ENCODE measurements at places on chromosomes 11 and 22.

DNA sequence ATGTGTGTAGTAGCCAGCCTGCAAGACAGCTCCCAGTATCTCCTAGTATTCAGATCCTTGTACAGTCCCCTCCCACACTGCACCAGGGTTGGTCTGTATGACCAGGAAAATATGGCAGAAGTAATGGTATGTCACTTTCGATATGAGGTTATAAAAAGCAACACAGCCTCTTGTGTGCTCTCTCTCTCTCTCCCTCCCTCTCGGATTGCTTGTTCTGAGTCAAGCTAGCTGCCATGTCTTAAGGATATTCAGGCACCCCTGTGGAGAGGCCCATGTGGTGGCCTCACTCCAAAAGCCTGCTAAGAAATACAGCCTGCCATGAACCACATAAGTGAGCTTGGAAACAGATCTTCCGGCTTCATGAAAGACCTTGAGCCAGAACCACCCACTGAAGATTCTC, 25.4 kb downstream of the FXYD6 start:
- DNase-seq: no peak

DNA sequence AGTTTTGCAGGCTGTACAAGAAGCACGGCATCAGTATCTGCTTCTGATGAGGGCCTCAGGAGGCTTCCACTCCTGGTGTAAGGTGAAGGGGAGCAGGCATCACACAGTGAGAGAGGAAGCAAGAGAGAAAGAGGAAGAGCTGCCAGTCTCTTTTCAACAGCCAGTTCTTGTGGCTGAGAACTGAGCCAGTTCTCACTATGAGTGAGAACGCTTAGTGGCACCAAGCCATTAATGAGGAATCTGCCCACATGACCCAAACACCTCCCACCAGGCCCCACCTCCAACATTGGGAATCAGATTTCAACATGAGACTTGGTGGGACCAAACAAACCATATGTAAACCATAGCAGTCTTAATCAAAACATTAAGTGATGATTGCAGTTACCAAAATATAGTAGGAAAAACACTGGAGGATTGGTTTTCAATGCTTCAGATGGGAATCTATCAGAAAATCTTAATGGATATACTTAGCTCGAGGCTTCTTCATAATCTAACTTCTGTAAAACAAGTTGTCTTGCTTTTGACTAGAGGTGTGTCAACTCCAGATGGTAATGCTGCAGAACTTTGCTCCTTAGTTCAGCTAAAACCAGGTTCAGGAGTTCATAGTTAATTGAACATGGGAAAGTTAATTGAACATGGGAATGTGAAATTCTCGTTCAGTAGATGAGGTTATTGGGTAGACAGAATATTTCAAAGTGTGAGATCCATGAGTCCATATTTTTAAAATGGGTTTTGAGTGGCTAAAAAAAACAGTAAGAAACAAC, 12.2 kb downstream of the FAR1 start:
- no peak for DNase-seq

GRCh38 chr22:32531228-32531627, 56.6 kb downstream of the FBXO7 start:
- no peak for DNase-seq

DNA sequence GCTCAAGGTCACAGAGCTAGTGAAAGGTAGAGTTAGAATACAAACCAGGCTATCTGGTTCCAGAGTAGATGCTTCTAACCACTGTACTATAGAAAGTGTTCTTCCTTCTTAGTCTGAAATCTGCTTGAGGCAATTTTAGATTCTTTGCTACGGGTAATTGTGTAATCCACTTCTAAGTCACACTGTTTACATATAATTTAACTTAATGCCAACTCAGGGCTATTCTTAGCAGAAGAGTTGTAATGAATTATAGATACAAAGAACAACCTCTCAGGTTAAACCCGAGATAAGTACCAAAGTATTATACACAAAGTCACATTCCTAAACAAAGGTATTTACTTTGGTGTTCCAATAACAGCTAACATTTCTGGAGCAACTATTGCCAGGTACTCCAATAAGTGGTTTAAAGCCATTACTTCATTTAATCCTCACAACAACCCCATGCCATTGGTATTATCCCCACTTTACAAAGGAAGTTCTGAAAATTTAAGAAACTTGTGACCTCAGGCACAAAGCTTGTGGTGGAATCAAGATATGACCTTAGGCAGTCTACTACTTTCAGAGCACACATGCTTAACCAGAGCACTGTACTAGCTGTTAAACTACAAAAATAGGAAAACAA, 31.1 kb upstream of the DDI1 start:
- DNase-seq: no peak

DNA sequence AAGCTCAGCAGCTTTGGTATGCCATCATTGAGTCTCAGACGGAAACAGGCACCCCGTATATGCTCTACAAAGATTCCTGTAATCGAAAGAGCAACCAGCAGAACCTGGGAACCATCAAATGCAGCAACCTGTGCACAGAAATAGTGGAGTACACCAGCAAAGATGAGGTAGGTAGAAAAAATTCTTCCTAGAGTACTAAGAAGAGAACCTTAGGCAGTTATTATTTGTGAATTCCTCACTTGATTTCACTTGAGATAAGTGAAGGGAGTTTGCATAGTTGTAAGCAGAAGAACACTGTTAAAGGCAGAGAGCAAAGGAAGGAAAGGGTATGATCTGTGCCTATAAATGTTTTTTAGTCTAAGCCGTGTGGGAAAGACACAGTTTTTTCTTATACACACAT, 28.6 kb downstream of the RRM1 start:
- DNase-seq: no peak

- DNase-seq: no peak
Observed at GRCh38 chr11:16261836-16262644, 94.3 kb downstream of the SOX6 start.

GRCh38 chr22:19663286-19663815, 51.0 kb upstream of the SEPTIN5 start:
- DNase-seq: no peak

GRCh38 chr11:100925935-100926334, 203.7 kb downstream of the PGR start:
- DNase-seq: no peak

DNA sequence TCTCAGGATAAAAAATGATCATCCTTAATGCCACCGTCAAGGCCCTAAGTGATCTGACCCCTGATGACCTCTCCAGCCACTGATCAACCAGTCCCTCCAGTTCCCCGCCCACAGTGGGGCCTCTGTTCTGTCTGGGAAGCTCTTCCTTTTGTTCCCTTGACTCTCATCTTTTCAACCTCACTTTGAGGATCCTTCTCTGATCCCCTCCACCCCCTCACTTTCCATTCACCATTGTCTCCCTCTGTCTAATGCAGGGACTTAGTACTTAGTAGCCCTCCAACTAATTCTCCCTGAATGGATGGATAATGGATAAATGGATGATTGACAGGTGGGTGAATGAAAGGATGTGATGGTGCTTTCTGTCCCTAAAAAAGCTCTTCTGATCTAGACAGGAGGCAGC, 45.6 kb downstream of the C11orf58 start:
- no peak for DNase-seq

DNA sequence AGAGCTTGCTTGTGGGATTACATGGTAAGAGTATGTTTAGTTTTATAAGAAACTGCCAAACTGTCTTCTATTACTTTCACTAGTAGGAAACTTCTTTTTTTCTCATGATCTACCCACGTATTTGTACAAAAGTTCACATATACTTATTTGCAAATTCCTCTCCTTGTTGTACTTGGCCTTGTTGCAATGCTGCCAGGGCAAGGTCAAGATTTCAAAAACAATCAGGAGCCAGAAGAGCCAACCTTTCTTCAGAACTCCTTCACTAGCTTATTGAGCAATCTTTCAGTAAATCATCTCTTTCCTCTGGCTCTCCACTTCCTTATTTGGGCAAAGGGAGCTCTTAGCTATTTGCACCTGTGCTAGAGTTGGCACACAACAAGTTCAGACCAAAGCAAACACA, 9.7 kb downstream of the SRSF8 start:
- no peak for DNase-seq

DNA sequence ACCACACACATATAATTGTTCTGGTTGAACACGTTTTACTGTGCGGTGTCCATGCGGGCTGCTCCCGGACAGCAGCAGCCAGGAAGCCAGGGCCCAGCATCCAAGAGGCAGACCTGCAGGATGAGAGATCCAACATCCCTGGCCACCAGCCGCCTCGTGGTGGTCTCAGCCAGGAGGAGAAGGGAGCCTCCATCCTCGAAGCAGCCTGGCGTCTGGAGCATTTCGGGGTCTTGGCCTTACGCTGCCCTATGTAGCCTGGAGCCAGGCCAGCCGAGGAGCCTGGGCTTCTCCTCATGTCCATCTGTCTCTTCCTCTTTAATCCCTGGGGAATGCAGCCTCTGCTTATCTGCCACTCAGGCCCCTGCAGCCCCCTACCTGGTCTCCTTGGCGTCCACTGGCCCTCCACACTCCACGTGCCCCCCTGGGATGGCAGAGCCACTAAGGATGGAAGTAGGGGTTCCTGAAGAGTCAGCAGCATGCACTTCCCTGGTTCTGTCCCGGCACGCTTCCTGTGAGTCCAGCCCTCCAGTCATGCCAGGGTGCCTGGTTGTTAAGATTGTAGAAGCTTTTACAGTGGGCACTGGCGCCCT, 253.2 kb downstream of the TBC1D22A start:
- DNase-seq: no peak

GRCh38 chr11:31110830-31111229, 258.7 kb downstream of the DCDC1 start:
- no peak for DNase-seq

DNA sequence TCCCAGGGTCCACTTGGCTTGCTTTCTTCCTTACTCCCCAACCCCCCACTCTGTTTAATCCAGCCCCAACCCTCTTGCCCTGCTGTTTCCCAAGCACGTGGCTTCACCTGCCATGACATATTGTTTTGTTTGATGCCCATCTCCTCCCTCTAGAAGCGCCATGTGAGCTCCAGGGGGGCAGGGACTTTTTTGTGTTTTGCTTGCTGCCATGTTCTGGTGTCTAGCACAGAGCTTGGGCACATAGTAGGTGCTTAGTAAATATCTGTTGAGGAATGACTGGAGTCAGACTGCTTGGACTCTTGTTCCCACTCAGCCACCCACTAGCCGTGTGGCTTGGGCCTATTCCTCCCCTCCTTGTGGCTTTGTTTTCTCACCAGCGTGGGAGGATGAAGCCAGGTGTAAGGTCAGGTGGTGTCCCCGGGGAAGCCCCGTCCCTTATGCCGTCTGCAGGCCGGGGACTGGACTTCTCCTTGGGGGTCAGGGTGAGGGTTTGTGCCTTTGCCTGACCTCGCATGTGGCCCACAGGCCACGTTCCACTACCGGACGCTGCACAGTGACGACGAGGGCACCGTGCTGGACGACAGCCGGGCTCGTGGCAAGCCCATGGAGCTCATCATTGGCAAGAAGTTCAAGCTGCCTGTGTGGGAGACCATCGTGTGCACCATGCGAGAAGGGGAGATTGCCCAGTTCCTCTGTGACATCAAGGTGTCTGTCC, 3.8 kb downstream of the AIP start:
- no peak for DNase-seq

GRCh38 chr22:41564563-41564962, 3.8 kb downstream of the CSDC2 start:
- DNase-seq: no peak

DNA sequence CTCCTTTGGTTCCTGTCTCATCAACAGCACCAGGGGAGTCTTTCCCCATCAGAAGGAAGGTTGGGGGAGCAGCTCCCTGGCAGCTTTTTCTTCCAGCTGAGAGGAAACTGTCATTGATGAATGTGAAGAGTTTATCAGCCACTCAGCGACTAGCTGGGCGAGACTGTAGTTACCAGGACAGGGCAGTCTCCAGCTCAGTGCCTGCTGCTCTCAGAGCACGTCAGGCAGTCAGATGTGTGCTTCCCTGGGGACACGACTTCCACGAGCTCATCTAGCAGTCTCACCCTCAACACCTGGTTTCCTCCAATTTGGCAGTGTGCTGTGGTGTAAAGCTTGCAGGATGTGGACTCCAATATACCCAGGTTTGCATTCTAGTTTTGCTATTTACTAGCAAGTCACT, 12.5 kb upstream of the C1QTNF4 start:
- DNase-seq: no peak

DNA sequence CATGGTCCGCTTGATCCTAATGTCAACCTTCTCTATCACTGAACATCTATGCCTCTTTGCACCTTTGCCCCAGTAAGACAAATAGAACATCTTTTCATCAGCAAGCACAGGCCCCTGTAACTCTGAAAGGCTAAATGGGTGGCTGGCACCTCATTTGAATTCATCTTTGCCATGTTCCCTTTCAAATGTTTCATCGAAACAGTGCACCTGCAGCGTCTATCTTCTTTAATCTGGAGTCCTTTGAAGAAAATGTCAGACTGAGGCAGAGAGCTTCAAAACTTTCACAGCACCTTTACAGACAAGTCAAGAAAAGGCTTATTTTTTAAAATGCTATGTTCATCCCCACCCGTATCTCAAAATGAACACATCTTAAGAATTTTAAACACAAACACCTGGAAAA, 3.4 kb downstream of the MPPED2 start:
- DNase-seq: no peak

DNA sequence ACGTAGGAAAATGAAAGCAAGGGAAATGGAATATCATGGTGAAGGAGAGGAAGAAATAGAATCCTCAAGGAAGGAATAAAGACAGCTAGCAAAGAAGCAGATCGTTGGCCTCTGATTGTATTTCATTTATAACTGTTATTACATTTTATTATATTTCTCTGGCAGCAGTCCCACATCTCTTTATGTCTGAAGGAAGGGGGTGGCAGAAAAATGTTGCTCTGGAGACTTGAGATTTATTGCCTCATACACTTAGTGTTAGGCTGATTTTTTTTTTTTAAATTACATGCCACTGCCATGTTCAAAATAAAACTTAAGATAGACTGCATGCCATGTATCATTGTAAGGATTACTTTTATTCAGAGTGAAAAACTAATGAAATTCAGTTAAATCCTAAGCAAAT, 971.7 kb upstream of the CHORDC1 start:
- DNase-seq: no peak

- DNase-seq: no peak
Observed at GRCh38 chr11:44162662-44163061, 67.2 kb downstream of the EXT2 start.

GRCh38 chr11:125441648-125442410, 54.2 kb downstream of the FEZ1 start:
- DNase-seq: no peak

DNA sequence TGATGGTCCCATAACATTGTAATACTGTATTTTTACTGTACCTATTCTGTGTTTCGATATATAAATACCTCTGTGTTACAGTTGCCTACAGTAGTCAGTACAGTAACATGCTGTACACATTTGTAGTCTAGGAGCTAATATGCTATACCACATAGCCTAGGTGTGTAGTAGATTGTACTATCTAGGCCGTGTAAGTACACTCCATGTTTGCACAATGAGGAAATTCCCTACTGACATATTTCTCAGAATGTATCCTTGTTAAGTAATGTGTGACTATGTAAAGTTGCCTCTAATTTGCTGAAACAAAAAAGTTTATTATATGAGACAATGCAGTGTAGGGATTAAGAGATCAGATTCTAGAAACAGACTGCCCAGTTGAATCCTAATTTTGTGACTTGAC, 21.3 kb downstream of the CAPRIN1 start:
- no peak for DNase-seq

All from stimulated activated CD8-positive, alpha-beta memory T cell treated with anti-CD3 and anti-CD28 coated beads, Interleukin-4, amount 100 ng/mL, for 24 hours (primary cell).